ENCODE measurements at places on chromosomes 3 and 15.

DNA sequence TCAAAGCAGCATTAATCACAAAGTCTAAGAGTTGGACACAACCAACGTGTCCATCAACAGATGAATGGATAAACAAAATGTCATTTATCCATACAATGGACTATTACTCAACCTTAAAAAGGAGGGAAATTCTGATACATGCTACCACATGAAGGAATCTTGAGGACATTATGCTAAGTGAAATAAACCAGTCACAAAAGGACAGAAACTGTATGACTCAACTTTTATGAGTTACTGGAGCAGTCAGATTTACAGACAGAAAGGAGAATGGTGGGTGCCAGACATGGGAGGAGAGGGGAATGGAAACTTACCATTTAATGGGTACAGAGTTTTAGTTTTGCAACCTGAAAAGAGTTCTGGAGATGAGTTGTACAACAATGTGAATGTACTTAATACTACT, 43.0 kb upstream of the SEC13 start:
- no peak for DNase-seq

GRCh38 chr3:75781079-75781745, 4.1 kb downstream of the ZNF717 start:
- peak; percentile 10 for DNase-seq

DNA sequence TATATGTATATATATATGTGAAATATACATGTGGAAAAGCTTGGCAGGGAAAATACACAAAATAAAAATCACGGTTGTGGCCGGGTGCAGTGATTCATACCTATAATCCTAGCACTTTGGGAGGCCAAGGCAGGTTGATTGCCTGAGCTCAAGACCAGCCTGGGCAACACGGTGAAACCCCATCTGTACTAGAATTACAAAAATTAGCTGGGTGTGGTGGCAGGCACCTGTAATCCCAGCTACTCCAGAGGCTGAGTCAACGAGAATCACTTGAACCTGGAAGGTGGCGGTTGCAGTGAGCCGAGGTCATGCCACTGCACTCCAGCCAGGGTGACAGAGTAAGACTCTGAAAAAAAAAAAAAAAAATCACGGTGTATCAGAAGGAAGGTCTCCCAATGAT, 20.8 kb upstream of the ARHGEF3 start:
- no peak for DNase-seq

GRCh38 chr3:156599089-156599874, 44.4 kb upstream of the SSR3 start:
- DNase-seq: no peak

- no peak for DNase-seq
Measured at GRCh38 chr3:127531821-127532220, 58.7 kb downstream of the TPRA1 start.

DNA sequence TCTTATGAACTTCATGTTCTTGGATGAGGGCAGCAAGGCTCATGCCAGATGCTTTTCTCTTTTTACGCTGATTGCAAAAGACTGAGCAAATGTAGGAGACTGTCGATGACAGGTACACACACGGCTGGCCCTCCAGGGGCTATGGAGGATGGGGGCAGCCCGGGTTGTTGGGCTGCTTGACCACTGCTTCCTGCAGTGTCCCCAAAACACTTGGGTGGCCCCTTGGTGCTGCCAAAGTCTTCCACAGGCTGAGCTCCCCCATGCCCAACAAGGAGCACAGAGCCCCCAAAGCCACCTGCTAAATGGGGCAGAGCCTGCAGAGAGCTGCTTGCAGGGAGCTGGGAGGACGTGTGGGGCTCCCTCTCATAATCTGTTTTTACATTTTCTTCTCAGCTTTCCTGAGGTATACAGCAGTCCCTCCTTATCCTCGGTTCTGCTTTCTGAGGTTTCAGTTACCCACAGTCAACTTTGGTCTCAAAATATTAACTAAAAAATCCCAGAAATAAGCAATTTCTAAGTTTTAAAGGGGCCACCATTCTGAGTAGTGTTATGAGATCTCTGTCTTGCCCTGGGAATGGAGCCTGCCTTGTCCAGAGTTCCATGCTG, 7.3 kb downstream of the PRR23E start:
- DNase-seq: no peak

- DNase-seq: no peak
Measured at GRCh38 chr15:48891232-48891765, 13.4 kb downstream of the EID1 start.

GRCh38 chr3:170806676-170807075, 63.3 kb downstream of the RPL22L1 start:
- DNase-seq: no peak

DNA sequence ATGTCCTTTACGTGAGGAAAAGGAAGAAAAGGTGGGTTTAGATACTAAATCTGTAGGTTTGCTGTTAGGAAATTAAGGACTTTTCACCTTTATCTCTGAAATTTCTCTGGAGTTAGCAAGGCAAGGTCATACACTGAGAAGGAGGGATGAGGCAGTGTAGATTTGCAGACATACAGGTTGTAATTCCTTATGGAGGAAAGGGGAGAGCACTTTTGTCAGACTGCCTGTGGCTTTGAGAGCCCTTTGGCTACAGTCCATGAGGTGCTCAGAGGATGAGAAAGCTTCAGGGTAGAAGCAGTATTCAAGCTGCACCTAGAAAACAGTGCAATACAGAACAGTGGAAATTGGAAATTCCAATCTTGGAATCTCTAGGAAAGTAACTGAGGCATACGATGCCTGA, 8.3 kb downstream of the RPL14 start:
- DNase-seq: no peak

GRCh38 chr3:14463330-14464140, 61.1 kb downstream of the SLC6A6 start:
- no peak for DNase-seq

- DNase-seq: no peak
Measured at GRCh38 chr15:35481992-35482391, 64.0 kb downstream of the DPH6 start.

DNA sequence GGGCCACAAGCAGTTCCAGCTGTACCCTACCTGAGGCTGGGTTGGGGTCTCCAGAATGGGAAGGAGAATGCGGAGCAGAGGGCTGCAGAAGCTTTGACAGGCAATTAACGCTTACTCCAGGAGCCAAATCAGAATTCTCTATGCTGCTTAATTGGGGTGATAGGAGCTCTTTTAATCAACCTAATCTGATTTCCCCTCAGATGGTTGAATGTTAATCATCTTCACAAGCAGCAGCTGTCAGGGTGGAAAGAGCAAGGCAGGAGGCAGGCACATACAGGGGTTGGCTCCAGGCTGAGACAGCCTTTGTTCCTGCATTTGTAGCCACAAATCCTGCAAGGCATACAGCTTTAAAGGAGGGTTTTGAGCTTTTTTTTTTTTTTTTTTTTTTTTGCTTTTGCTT, 2.6 kb downstream of the CILP start:
- DNase-seq: no peak

GRCh38 chr3:45950686-45951600, 7.7 kb downstream of the CXCR6 start:
- DNase-seq: no peak

DNA sequence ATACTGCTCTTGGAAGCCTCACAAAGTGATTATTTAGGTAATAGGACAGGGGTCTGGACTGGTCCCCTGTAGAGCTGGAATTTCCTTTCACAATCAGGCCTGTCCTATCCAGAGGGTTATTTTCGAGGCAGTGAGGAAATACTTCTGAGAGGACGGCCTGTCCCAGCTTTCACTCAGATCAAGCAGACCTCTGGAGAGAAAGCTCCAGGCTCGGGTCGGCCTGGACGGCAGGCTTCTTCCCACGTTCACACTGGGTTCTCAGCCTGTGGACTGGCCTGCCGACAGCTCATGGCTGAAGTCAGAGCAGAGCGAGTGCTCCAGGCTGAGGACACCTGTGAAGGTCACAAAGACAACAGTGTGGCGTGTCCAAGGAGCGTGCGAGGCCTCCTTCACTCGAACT, 405.3 kb downstream of the VPS13C start:
- DNase-seq: no peak

DNA sequence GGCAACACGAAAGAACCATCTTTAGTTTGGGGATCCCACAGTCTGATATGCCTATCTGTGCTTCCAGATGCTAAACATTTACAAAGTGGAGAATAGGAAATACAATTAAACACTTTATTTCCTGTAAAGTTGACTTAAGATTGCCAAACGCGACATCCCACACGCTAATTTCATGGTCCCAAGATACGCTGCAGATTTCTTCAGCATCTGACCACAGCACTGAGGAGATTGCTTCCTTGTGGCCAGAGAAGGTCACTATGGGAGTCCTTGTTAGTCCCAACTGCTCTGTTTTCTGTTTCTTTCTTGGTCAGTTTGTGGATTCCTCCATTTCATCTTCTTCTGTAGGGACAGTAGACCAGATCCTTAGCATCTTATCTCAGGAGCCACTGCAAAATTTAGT, 43.3 kb downstream of the ASB7 start:
- DNase-seq: no peak

- DNase-seq: no peak
Measured at GRCh38 chr3:12246497-12247163, 42.2 kb upstream of the PPARG start.

GRCh38 chr3:39050029-39050428, 1.7 kb downstream of the SCN11A start:
- no peak for DNase-seq

GRCh38 chr3:10280571-10280970, 12.2 kb downstream of the GHRL start:
- DNase-seq: no peak

- DNase-seq: no peak
Measured at GRCh38 chr15:92527197-92527596, 128.4 kb downstream of the FAM174B start.

GRCh38 chr3:171753665-171754408, 56.4 kb downstream of the PLD1 start:
- no peak for DNase-seq

- no peak for DNase-seq
Measured at GRCh38 chr3:134656211-134656800, 5.5 kb upstream of the KY start.

DNA sequence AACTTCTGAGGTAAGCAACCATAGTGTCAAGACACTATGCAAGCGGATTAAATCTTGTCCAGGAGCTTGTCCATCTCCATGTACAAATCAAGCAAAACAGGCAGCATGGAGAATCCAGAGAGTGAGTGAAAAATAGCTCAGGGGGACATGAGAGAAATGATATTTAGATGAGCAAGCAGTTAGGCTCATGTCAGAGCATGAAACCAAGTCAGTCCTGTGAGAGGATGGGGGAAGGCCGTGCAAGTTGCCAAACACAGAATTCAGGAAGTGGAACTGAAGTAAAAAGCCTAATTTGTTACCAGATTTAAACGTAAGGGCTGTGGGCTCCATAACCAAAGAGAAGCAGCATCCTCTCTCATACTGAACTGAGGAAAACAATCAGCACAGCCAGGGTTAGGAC, 995.9 kb downstream of the MCTP2 start:
- DNase-seq: no peak

GRCh38 chr3:17233398-17233800, 348.6 kb downstream of the PLCL2 start:
- peak; percentile 71 for DNase-seq

DNA sequence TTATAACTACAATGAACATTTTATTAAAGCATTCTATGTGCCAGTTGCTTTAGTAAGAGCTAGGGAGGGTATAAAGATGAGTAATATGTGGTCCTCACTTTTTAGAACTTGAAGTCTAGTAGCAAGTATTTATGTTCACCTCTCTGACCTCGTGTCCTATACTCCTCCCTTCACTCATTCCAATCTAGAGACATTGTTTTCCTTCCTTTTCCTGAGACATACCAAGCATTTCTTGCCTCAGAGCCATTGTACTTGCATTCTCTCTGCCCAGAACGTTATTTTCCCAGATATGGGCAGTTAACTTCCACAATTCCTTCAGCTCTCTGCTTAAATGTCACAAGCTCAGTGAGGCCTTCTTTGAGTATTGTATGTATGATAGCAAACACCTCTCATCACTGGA, 408.6 kb downstream of the PDCD6IP start:
- no peak for DNase-seq

GRCh38 chr15:27454281-27455075, 483.5 kb downstream of the GABRG3 start:
- DNase-seq: no peak

DNA sequence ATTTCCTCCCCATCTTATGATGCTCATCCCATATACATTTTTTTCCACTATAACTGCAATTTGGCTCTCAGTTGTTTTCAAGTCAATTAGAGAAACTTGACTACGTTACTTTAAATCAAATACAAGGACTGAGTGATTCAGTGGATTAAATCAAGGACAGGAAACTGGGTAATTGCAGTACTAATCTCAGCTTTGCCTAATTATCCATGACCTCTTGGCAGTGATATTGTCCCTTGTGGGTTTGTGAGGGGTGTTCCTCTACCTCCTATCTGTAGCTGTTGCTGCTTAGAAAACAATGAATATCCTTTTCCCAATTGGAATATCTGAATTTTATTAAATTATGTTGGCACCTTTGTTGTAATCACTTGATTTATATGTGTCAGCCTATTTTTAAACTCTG, 79.4 kb downstream of the ZPLD1 start:
- DNase-seq: no peak
